ENCODE measurements at places on chromosomes 7 and 10.

DNA sequence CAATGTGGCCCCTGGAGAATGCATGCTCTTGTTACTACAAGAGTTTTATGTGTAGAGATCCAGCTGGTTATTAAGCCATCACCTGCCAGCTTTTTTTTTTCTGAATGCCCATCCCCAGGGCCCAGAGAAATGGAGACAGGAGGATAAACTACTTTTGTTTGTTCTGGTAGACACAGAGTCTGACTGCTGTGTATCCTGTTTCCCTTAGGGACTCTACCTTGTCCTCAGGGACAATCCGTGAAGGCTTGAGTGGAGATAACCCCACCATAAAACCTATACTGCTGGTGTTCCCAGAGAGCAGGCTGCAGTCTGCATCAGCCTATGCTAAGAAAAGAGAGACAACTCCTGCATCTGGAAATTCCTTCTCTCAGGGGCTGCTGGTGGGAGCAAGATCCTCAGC lies at the start of gene OR2A5:
Gene OR2A5, plus strand, starts transcription at position 301 of the 400 bp plus-strand sequence. CDS start 1,454 bp downstream, outside the sequence.
- no peak for DNase-seq

- peak; percentile 58 for DNase-seq
Measured at GRCh38 chr7:26440233-26441001, 148.8 kb downstream of the SNX10 start.

- no peak for DNase-seq
Measured at GRCh38 chr7:130112093-130112492, 41.8 kb downstream of the KLHDC10 start.

DNA sequence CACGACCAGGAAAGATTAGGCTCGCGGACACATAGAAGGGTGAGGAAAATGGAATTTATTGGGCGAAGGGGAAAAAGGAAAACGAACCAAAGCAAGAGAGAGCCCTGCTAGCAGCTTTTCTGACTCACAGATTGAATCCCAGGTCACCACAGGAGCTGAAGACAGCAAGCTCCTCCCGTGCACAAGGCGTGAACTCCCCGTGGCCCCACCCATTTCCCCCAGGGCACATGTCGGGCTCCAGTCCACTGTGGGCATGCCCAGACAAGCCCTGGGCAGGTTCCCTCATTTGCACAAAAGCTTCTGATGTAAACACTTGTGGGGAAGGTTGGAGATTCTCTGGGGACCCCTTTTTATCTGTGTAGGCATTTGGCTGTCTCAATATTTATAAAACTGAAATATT lies 582.4 kb downstream of the SUGCT start:
- DNase-seq = peak; percentile 4

- DNase-seq = no peak
Measured at GRCh38 chr7:45687185-45687560, 113.0 kb downstream of the ADCY1 start.

GRCh38 chr10:71911296-71911953 lies 52.8 kb upstream of the CHST3 start:
- no peak for DNase-seq

DNA sequence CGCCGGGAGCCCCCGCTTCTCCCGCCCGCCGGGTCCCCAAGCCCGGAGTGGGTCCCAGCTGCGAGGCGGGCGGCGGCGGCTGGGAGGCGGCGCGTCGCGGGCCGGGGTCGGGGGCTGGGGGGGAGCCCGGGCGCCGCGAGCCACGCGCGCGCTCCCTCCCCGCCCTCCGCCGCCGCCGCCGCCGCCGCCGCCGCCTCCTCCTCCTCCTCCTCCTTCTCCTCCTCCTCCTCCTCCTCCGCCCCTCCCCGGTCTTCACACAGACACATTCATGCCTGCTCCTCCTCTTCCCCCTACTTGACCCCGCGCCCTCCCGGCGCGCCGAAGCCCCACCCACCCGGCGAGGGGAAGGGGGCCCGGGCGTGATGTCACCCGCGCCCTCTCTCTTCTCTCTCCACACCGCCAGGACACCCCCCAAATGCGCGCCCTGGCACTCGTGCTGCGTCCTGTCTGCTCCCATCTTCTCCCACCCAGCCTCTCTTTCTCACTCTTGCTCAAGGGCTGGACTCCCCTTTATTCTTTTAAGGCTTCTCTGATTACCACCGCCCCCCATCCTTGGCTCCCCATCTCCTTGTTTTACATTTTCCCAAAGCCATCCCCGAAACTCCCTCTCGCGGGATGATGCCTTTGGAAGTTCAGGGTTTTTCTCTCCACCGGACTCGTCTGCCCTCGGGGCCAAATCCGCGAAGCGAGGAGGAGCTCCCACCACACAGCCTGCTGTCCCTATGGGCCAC lies 967 bp upstream of the GLI3 start:
- DNase-seq = no peak

DNA sequence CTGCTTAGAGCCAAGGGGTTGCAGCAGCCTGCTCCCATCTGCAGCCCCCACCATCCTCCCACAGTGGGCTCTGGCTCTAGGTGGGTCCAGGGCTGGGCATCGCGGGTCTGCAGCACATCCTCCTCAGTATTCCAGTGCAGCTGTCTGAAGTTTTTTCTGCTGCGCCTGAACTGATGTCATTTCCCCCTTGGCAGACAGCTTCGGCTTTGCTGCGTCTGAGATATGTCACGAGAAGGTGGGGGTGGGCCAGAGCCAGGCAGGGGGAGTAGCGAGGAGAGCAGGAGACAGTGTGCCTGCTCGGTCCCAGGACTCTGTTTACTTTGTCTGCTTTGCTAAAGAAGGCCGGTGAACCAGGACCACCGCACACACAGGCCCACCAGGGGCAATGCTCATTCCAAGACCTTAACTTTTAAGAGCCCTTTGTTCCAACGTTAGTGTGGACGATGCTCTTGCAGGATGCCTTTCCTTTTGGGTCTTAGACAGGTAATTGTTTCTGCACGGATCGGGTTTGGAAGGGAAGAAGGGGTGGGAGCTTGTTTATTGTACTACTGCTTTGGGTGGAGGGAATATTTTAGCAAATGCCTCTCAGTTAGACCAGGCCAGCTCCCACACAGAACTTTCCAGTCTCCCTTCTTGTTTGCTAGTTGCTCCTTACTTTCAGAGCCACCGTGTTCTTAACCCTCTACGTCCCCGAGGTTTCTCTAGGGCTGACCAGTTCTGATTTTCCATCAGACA lies 32.4 kb downstream of the WBP1L start:
- DNase-seq = no peak

DNA sequence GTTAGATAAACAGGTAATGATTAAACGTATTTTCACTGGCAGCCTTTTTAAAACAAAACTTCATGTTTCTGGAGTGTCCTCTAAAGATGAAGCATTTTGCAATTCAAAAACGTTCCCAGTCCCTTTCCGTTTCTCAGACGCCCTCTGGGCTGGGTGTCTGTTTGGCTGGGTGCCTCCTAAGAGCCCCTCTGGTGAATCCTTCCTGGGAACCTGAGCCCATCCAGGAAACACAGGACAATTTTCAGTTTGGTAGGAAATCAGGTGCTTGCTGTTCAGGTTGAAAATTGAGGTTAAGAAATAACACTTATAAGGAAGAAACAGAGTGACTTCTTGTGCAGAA lies 76.7 kb downstream of the CHN2 start:
- no peak for DNase-seq

DNA sequence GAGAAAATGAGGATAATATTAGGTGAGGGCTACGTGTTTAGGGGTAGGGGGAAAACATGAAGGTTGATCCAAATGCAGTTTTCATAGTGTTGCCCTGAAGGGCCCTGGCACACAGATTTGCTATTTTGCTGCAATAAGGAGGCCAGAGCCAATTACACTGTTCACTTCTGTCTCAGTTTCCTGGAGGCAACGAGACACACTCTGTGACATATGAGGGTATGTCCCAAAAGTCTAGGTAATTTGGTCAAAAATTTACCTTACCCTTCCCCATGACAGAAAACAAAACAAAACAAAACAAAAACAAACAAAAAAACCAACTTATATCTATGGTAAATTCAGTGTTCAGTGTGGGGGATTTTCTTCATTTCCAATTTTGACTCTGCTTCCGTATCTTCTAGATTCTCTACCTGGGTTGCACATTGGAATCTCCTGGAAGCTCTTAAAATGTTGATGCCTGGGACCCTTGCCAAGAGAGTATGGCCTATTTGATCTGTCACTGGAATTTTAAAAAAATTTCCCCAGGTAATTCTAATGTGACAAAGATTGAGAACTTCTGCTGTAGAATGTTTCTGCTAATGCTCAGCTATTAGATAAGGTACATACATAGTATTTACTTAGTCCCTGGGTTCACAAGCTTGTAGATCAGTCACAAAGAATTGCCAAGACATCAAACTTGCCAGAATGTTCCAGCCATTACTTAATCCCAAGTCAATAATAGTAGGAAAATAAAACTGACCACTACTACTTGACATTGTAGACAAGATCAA lies 139.5 kb downstream of the SEMA3E start:
- no peak for DNase-seq

- no peak for DNase-seq
Measured at GRCh38 chr10:28938745-28939144, 261.4 kb downstream of the BAMBI start.

GRCh38 chr7:50858528-50859245 lies 76.0 kb upstream of the GRB10 start:
- DNase-seq = no peak

- DNase-seq = no peak
Measured at GRCh38 chr7:130114374-130114773, 44.0 kb downstream of the KLHDC10 start.

GRCh38 chr10:480928-481552 lies 208.4 kb downstream of the DIP2C start:
- peak; percentile 1 for DNase-seq

DNA sequence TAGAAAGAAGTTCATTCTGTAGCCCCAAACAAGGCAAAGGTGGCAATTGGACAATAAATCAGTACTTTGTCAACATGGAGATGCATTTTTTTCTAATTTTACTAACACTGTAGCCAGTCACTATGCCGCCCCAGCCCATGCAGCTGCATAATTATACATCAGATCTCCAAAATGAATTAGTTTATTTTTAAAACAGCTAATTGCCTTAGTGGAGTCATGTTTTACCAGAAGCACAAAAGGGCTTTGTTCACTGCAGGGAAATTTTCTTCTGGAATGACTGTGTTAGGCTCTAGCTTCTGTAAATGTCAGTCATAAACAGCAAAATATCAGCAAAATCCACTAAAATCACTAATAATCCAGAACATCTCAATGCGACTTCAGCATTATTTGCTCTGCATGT lies 20.1 kb upstream of the HDAC9 start:
- no peak for DNase-seq

DNA sequence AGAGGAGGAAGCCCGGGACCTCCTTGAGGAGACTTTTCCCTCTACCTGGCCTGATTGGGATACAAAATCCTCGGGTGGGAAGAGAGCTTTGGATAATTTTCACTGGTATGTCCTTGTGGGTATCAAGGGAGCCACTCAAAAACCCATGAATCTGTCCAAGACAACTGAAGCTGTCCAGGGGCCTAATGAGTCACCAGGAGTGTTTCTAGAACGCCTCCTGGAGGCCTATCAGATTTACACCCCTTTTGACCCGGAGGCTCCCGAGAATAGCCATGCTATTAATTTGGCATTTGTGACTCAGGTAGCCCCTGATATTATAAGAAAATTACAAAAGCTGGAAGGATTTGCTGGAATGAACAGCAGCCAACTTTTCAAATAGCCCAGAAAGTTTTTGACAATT lies 38.6 kb downstream of the ZNF25 start:
- no peak for DNase-seq

- no peak for DNase-seq
Measured at GRCh38 chr10:34633374-34633773, 181.7 kb downstream of the PARD3 start.

GRCh38 chr10:119976421-119976820 lies 83.9 kb downstream of the SEC23IP start:
- no peak for DNase-seq

- no peak for DNase-seq
Measured at GRCh38 chr7:27173511-27173955, 587 bp downstream of the HOXA10 start.

DNA sequence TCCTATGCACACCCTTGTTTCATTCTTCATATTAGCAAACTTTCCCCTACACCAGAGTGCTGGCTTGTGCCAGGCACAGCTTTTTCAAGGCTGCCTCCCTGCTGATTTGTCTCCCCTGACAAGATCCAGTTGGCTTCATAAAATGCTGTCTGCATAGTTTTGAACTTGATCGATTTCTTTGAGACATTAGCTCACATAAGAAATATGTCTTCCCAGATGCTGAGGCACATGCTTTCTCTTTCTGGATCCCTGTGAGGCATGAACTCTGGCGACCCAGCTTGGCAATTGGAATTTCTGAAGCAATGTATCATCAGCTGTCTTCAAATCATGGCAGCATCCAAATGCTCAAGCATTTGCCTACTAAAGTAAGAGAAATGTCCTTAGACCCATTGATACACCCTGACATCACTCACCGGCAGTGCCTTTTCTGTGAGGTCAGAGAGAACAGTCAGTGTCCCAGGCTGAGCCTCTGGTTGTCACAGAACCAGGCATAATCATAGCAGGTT lies 616.4 kb upstream of the GHITM start:
- no peak for DNase-seq

GRCh38 chr7:32524631-32525030 lies 29.3 kb downstream of the AVL9 start:
- DNase-seq = no peak

DNA sequence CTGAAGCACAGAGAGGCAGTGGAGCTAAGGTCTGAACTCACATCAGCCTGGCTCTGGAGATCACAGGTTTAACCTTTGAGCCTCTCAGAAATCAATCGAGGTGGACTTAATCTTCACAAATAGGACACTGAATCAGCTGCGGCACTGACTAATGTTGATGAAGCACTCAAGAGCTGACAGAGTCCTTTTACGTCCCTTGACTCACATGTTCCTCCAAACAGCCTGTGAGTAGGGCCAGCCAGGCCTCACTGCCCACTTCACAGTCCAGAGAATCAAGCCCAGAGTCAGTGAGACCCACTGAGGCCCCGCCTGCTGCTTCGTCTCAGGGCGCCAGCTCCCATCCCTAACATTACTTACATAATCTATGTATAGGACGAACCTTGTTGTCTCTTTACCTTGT lies 63.1 kb downstream of the TNS3 start:
- DNase-seq = no peak

GRCh38 chr10:114600057-114600456 lies 58.0 kb downstream of the ABLIM1 start:
- no peak for DNase-seq

GRCh38 chr10:128043259-128044045 lies 82.8 kb downstream of the MKI67 start:
- DNase-seq = no peak

GRCh38 chr7:98116656-98117461 lies 10.2 kb downstream of the LMTK2 start:
- DNase-seq = no peak

GRCh38 chr10:87818505-87819288 lies 671 bp upstream of the ATAD1 start:
- DNase-seq = peak; percentile 6

GRCh38 chr7:47746468-47746867 lies 164.6 kb upstream of the TNS3 start:
- no peak for DNase-seq

All from NCI-H524 treated with DMSO at 0.1 percent for 48 hours (cell line).